Panc1 (cell line): ENCODE measurements at places on chromosomes 11 and 22. TPM values are rescaled to one million over a fixed set of nuclear protein-coding genes. Genes with fewer than 3 reads are reported as not detected.

DNA sequence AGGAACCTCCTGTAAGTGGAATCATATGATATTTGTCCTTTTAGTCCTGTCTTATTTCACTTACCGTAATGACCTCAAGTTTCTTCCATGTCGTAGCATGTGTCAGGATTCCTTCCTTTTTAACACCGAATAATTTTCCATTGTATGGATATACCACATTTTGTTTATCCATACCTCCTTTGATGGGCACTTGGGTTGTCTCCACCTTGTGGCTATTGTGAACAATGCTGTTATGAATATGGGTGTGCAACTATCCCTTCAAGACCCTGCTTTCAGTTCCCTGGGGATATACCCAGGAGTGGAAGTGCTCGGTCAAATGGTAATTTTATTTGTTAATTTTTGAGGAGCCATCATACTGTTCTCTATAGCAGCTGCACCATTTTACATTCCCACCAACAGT lies 244.9 kb upstream of the BLID start:
- DNase-seq, result no peak

GRCh38 chr22:46619240-46619829 lies 851 bp upstream of the GRAMD4 start:
- no peak for DNase-seq

DNA sequence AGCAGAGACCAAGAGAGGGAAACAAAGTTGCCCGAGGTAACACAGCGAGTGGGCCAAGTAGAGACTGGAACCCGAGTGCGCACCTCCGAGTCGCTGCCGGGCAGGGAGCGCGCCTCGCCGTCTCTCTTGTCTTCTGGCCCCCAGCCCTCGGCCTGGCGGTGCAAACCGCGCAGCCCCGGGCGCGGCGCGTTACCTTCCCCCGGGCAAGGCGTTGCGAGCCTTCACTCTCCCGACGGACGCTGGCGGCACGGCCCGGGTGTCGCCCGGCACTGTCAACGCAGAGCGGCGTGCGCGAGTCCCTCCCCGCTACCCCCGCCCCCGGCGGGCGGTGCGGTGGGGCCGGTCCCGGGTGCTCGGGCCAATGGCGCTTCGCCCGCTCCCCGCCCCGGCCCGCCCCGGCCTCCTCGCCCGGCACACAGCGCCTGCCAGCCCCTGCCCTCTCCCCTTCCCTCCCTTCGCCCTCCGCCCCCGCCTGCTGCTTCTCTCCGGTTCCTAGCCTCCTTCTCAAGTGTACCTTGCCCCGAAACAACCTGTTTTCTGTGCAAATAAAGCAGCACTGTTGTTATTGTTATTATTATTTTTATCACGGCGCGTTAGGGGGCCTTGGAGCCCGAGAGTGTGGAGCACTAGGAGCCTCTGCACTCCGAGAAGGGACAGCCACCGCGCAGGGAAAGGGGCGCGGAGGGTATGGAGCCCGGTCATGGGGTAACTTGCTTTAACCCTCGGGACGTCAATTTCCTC lies at the start of gene SYTL2:
Gene SYTL2 (minus strand): TSS at position 271 of the 741 bp plus-strand sequence. CDS start 53,416 bp downstream, outside the sequence.
- DNase-seq, result no peak

Gene PIK3IP1
- 3.6 TPM for total RNA-seq

DNA sequence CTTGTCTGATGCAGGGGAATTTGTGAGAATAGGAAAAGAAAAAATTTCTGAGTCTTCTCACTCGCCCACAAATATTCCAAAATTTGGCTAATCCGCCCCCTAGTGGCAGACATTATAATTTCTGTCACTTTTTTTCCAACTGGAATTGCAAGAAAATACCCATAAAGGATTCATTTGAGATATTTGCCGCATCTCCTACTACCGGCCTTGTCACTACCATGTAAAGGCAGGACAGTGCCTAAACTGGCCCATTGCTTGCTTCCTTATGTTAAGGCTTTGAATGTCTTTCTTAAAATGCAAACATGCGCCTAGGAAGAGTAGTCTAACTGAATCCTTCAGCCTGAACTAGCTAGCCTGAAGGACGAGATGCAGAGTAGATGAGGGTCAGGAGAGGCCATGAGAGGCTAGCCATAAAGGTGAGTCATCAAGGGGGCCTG lies 9.3 kb upstream of the CEP295 start:
- no peak for DNase-seq

- no peak for DNase-seq
Measured at GRCh38 chr22:18104566-18104965, 6.0 kb upstream of the TUBA8 start.

- peak; percentile 0 for DNase-seq
Measured at GRCh38 chr11:98616098-98616655, 404.6 kb upstream of the CNTN5 start.

DNA sequence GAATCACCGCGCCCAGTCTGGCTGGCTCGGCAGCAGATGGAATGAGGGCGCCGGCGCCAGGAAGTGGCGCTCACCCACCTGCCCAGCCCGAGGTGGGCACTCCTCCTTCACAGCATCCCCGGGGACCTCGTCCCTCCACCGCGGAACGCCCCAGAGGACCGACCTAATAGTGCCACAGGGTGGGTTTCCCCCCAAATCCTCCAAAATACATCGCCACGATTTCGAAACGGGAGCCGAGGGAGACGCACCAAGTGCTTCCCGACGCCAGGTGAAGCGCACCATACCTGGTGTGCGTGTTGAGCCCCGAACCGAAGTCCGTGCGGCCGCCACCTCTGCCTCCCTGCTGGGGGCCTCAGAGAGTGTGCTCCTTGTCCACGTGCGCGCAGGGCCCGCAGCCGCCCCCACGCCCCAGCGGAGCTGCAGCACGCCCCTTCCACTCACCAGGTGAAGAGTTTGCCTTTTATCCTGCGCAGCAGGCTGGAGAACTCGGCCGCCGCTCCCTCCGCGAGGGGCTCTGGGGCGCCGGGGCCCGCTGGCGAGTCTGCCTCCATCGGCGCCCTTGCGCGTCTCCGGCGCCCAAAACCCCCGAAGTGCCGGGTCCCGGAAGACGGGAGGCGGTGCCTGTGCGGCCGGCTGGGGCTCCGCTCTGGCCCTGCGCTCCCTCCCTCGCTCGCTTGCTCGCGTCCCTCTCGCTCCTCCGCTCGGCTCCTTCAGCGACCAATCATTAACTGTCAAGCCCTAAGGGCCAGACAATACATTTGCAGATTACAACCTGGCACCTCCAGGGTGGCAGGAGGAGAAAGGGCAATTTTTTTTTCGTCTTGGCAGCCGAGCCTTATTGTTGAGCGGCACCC lies at the start of gene SLC35F2:
Gene SLC35F2 (minus strand): TSS at position 571 of the 854 bp plus-strand sequence. CDS start 20 bp downstream, at position 551.
- peak; percentile 54 for DNase-seq

DNA sequence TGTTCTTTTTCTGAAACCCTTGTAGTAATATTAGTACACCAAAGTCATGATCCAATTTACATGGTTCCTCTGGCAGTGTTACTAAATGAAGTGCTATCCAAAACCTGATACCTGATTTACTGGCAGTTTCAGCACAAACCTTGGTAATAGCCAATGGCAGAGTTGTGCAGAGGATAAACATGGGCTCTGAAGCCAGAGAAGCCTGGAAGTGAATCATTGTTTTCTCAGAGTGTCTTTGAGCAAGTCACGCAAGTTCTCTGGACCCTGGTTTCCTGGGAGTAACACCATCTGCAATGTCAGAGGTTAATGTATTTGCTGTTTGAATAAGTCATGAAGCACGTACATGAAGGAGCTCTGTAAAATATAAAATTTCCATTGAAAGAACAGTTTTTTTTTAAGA lies 222.3 kb upstream of the NARS2 start:
- DNase-seq, result peak; percentile 52

Gene KDM4E
- not detected for total RNA-seq

- no peak for DNase-seq
Measured at GRCh38 chr11:19419808-19420207, 179.1 kb upstream of the E2F8 start.

Gene FXYD6
- 0.54 TPM for total RNA-seq

Gene VPREB1
- not detected for total RNA-seq

Gene SMTNL1
- total RNA-seq, result not detected

Gene LRP4
- total RNA-seq, result 11.7 TPM

Gene CARD10
- total RNA-seq, result 43.1 TPM

DNA sequence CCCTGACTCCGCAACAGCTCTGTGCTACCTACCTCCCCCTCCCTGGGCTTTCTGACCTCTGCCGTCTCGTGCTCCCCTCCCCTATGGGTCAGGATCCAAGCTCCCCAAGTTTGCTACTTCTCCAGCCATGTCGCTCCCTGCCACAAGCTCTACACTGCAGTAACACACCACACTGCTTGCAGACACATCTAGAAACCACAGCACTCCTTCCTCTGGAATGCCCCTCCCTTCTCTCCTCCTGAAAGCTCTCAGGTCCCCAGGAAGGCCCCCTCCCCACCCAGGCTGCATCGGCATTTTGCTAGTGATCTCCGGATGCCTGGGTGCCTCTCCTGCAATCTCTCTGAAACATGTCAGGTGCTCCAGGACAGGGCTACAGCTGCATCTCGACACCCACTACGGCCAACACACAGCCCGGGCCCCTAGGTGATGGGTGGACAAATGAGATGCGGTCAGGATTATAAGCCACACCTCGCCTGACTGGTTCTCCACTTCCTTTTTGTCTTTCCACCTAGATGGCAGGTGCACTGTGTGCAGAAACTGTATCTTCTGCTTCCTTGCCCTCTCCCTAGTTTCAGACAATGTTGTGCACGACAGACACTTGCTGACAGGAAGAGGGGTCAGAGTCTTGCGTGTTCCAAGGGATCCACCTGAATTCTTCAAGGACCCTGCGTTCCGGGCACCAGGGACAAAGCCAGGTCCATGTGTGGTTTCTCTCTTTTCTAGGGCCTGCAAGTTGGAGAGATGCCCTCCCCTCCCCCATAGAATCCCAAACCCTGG lies 22.9 kb downstream of the RPUSD4 start:
- DNase-seq, result no peak

DNA sequence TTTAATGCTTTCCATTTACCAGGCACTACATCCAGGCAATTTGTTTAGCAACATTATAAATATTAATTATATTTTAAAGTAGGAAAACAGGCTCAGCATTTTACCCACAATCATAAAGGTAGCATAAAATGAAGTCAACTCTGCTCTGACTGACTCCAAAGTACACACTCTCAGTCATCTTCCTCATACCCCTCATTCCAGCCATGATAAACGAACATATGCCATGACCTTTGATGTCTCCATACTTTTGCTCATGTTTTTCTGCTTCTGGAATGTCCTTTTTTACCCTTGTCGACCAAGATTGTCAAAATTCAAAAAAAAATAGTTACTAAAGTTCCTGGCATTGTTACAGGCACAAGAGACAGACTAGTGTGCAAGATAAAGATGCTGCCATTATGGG lies 77.7 kb upstream of the SOX6 start:
- no peak for DNase-seq

- DNase-seq, result peak; percentile 28
Measured at GRCh38 chr11:130413405-130414106, 14.9 kb downstream of the ADAMTS8 start.

GRCh38 chr22:27473533-27473932 lies 328.0 kb downstream of the MN1 start:
- no peak for DNase-seq

GRCh38 chr11:112877581-112877980 lies 83.6 kb upstream of the NCAM1 start:
- DNase-seq, result no peak

GRCh38 chr22:27654546-27655445 lies 146.8 kb downstream of the MN1 start:
- DNase-seq, result no peak

GRCh38 chr11:79438631-79439409 lies 2.0 kb downstream of the TENM4 start:
- DNase-seq, result no peak

Gene KDM4D
- 0.87 TPM for total RNA-seq

Gene OR4D5
- not detected for total RNA-seq

GRCh38 chr11:124108156-124108555 lies 7.1 kb upstream of the VWA5A start:
- no peak for DNase-seq

Gene ARHGAP20
- total RNA-seq, result 0.05 TPM

DNA sequence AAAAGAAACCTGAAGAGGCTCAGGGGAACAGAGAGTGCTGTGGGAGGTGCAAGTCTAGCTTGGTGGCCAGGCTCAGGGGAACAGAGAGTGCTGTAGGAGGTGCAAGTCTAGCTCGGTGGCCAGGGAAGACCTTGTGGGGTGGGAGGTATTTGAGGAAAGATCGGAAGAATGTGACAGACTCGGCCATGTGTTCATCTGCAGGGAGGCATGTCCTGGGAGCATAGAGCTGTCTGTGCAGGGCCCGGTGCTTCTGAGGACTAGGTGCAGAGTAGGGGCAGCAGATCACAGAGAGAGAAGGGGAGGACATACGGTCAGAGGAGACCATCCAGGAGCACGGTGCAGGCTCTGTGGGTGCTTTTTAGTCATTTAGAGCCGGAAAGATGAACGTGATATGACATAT lies 10.8 kb downstream of the IFITM10 start:
- DNase-seq, result no peak

Gene NLRP10
- not detected for total RNA-seq

Gene TRIM48
- total RNA-seq, result not detected

GRCh38 chr22:28943501-28943879 lies 60.1 kb downstream of the ZNRF3 start:
- DNase-seq, result no peak

GRCh38 chr11:10379871-10380568 lies 75.0 kb upstream of the AMPD3 start:
- no peak for DNase-seq

Gene CALCB
- total RNA-seq, result not detected

- no peak for DNase-seq
Measured at GRCh38 chr11:763549-764321, 13.6 kb downstream of the GATD1 start.

DNA sequence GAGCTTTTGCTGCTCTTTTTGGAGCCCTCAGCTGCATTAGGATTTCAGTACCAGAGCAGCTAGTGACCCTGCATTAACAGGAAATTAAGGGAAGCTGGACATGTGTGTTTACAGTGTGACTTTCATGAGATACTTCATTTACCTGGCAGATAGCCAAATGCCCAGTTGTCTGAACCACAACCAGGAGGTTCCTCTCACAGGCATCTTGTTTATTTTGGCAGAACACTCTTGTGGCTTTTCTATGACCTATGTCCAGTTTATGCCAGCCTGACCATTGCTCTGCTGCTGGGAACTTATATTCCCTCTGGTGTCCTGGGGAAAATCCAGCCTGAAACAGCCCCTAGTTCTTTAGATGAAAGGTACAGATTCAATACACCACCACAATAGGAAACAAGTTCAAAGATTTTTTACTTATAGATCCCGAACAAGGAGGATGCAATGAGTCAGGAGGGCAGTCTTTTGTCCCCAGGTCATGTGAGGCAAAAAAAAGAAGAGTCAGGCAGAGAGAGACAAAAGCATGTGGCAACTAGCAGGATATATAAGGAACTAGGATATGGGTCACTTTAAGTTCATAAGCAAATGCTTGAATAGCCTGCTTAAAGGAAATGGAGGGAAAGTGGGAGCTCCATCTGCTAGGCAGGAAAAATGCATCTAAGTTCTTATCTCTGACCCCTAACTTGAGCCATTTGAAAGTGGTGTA lies 379.3 kb downstream of the INSC start:
- DNase-seq, result no peak
